Hematopoietic multipotent progenitor cell (in vitro differentiated cells): ENCODE measurements at places on chromosomes 1 and 21.

- no peak for DNase-seq
Measured at GRCh38 chr1:181936269-181936668, 125.2 kb downstream of the ZNF648 start.

DNA sequence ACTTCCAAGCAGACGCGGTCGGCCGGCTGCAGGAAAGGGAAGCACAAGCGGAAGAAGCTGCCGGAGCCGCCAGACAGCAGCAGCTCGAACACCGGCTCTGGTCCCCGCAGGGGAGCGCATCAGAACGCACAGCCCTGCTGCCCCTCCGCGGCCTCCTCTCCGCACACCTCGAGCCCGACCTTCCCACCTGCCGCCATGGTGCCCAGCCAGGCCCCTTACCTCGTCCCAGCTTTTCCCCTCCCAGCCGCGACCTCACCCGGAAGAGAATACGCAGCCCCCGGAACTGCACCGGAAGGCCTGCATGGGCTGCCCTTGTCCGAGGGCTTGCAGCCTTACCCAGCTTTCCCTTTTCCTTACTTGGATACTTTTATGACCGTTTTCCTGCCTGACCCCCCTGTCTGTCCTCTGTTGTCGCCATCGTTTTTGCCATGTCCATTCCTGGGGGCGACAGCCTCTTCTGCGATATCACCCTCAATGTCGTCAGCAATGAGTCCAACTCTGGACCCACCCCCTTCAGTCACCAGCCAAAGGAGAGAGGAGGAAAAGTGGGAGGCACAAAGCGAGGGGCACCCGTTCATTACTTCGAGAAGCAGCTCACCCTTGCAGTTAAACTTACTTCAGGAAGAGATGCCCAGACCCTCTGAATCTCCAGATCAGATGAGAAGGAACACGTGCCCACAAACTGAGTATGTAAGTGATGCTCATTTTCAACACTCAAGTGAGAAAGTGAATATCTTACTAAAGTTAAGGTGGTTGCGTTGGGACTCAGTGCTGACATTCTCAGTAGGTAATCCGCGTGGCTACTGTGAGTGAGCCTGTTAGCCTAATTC lies 25.5 kb downstream of the UTS2 start:
- no peak for DNase-seq

DNA sequence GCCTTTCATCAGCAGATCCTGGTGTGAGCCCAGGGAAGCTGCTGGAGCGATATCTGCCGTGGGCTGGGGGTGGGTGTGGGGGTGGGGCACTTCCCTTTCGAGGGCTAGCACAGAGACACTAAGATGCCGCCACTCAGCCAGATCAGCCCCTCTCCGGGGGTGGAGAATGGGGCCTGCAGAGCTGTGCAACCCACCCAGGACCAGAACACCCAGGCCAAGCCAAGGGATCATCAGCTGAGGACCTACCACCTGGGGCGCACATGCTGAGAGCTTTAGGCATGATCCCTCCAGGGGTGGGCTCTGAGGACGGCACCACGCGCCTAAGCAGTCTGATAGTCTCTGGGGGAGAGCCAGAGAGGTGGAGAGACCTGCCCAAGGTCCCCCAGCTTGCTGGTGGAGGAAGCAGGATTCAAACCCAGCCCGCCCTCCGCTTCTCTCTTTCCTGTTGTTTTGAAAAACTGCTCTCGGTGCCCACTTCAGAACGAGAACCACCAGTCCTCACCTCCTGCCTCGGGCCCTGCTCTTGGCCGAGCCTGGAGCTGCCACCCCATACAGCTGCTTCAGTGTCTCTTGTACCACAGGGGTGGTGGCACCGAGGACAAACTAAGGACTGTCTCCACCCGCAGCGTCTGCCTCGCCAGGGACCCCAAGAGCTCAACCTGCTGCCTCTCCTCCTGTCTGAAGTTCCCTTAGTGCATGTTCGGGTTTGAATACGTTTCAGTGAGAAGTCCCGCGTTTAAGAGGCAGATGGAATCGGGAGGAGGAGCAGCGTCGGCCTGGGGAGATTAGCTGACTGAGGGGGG lies 39.7 kb upstream of the RUNX3 start:
- no peak for DNase-seq

GRCh38 chr1:14768582-14769304 lies 170.3 kb downstream of the KAZN start:
- DNase-seq, result no peak

GRCh38 chr21:42614811-42615351 lies 38.5 kb upstream of the PDE9A start:
- DNase-seq, result peak; percentile 68

DNA sequence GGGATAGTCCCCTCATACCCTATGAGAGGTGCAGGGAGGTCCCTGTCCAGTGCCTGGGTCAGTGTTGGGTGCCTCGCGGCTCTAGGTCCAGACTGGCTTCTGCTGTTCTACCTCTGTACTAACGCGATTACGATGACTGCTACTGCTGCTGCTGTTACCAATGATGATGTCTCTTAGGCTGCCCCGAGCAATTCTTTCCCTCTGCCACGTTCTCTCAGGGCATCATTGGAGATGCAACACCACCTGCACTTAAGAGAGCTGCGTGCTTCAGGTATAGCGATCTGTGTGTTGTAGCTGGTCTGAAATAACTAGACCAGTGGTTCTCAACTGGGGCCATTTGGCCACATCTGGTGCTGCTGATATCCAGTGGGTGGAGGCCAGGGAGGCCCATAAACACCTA lies 36.9 kb downstream of the KAZN start:
- no peak for DNase-seq

DNA sequence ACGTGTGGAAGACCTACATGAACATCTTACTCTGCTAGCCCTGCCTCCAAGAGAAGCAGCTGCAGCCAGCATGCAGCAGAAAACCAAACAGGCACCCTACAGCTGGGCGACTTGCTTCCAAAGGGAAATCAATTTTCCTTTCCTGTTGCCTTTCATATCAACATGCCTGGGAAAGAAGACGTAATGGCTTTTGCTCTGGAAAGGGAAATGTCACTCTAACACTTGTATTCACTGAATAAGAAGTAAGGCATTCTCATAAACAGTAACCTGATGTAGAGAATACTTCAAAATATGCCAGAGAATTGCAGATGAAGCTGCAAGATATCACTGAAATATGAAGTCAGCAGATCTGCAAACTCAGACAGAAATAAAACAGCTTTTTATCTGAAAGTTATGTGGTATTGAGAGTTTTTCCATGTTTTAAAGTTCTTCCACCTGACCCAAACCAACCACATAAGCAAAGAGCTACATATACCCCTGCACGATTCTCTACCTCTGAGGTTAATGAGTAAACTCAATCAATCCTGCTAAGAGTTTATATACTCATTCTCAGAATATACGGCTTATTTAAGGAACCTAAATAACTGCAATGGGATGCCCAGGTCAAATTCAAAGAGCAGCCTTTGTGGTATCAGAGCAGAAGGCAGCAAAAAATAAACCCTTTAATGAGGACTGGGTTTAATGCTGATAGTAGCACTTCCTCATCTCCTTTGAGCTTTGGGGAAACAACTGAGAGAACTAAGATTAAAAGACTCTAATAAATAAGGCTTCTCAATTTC lies 150.9 kb downstream of the RERE start:
- DNase-seq, result no peak

- no peak for DNase-seq
Measured at GRCh38 chr1:96519851-96520578, 201.6 kb upstream of the PTBP2 start.

GRCh38 chr1:41795205-41795762 lies 123.4 kb downstream of the HIVEP3 start:
- DNase-seq, result no peak

DNA sequence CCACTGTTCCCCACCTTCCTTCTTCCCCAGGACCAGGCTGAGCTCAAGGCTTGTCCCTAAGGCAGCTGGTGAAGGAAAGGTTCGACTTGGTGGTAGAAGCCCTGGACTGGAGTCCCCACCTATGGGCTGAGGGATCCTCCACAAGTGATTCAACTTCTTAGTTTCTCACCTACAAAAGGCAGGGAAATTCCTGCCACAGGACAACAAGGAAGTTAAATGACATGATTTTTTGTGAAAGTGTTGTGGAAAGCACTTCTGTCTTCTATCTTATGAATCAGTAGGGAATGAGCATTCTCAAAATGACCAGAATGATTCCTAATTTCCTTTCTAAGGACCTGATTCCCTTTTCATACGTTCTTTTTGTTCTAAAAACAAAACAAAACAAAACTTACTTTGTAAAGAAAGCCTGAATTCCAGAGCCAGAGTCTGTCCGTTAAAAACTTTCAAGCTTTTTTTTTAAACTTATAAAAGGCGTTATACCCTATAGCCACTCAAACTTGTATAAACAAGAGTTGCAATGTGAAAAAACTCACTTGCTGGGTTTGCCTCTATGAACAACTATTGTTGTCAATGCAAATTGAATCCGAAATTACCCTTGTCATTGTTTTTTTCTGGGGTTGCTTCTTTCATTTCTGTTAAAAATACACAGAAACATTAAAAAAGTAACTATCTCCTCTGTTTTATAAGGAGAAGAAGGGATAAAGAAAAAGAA lies 12.2 kb downstream of the KCNJ15 start:
- no peak for DNase-seq

GRCh38 chr1:82226186-82226505 lies 425.4 kb downstream of the ADGRL2 start:
- DNase-seq, result no peak

GRCh38 chr1:231879296-231879695 lies 252.7 kb downstream of the DISC1 start:
- no peak for DNase-seq

GRCh38 chr1:87598429-87598828 lies 269.7 kb downstream of the LMO4 start:
- DNase-seq, result no peak

DNA sequence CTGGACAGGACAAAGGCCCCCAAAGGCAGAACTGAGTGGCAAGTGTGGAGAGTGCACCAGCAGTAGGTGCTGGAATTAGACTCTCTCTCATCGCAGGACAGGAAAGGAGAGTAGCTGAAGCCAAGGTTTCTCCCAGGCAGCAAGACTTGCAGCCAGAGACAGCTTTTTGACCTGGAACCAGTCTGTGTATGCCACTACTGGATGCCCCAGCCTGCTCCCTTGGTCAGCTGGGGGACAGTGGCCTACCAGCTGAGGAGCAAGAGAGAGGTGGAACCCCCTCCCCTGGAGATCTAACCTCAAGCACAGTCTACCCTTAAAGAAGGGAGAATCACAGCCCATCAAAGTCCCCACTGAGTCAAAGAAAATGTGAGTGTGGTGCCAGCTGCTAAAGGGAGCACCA lies 375.7 kb downstream of the KCNH1 start:
- no peak for DNase-seq

DNA sequence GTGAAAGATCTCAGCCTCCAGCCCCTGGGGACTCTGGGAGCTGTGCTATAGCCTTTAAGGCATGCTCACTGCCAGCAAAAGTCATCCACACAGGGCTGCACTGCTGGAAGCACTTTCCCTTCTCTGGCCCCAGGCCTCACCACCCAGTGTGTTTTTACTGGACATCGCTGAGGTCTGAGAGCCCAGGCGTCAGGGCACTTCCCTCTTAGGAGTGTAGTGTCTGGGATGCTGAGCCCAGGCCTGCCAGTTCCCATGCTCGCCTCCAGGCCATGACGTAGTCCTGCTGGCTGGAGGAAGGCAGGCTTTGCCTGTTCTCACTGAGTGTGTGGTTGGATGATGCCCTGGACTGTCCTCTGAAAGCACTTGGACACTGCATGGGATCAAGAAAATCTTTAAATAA lies 101.2 kb downstream of the GDAP2 start:
- DNase-seq, result no peak

GRCh38 chr21:44984428-44984791 lies 44.6 kb downstream of the SLX9 start:
- DNase-seq, result no peak

GRCh38 chr21:45328198-45329091 lies 40.8 kb upstream of the POFUT2 start:
- DNase-seq, result no peak

- no peak for DNase-seq
Measured at GRCh38 chr1:205497351-205497750, 7.1 kb upstream of the CDK18 start.

DNA sequence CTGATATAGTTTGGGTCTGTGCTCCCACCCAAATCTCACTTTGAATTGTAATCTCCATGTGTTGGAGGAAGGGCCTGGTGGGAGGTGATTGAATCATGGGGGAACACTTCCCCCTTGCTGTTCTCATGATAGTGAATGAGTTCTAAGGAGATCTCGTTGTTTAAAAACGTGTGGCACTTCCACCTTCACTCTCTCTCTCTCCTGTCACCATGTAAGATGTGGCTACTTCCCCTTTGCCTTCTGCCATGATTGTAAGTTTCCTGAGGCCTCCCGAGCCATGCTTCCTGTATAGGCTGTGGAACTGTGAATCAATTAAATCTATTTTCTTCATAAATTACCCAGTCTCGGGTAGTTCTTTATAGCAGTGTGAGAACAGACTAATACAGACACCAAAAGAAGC lies 40.4 kb downstream of the FRRS1 start:
- no peak for DNase-seq

DNA sequence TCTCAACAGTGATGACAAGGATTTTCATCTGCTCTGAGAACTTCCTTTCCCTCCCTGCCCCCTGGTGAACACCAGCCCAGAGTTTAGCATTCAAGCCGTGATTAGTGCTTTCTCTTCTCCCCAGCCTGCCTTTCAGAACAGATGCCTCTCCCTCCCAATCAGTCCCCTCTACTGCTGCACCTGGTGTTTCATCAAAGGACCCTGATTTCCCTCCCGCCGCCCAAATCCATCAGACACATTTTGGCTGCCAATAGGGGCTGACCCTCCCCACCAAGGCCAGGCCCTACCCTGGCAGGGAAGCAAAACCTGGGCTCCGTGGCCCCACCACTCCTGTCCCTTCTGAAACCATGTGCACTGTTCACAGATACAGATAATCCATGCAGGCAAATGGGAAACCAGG lies 34.0 kb upstream of the KLHDC7A start:
- DNase-seq, result no peak

- no peak for DNase-seq
Measured at GRCh38 chr1:52546852-52547251, 6.0 kb downstream of the TUT4 start.

- no peak for DNase-seq
Measured at GRCh38 chr1:39275836-39276507, 71.5 kb downstream of the MACF1 start.

DNA sequence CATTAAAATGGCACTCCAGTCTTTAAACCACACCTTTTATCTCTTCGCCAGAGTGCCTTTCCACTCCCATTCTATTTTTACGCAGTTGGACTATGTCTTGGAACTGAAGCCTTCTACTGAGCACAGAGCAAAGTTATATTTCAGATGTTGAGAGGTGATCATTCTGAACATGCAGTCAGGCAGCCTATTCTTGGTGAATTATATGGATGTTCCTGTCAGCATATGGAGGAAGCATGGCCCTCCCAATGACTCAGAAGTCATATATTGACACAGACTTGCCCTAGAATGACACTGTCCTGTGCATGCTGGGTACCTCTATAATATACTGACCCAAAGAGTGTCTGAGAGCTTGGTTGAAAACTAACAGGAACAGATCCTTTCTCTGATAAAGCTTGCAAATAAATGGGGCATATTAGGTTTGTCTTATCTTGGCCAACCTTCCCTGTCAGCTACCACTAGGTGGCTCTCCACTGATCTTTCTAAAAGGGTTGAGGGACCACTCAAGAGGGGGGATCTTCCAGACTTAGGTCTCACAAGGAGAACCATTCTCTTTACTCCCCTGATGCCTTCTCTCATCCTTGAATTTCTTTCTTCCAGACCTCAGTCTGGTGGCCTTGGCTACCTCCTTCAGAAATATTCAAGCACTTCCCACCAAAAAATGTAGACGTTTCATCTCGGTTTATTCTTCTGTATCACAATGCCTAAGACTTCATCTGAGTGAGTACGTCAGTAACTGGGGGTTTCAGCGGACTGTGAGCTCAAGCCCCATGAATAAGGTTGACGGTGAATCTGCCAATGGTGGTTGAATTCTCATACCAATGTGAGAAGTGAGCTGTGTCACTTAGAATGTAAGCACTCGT lies 11.8 kb upstream of the ALG14 start:
- DNase-seq, result no peak
